ENCODE measurements at places on chromosomes 13 and 19.

DNA sequence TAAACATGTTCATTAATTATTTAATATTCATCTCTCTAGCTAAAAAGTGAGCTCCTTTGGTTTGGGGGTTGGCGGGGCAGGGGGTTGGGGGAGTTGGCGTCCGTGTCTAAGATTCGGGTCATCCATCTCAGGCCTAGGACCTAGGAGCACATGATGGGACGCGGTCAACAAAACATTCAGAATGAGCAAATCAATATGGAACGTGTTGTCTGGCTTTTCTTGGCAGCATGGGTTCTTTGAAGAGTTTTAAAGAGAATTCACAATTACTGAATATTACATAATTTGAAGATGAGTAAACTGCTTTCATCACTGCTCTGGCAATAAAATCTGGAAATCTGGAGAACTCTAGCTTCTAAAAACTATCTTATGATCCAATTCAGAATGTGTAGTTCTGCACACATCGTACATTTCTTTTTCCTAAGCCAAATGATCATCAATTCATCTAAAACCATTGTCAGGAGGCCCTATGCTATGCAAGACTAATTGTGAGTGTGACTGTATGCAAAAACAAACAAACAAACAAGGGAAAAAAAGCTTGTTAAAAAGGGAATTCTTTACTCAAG, 5.4 kb upstream of the ARGLU1 start:
- no peak for DNase-seq

GRCh38 chr13:53254500-53254899, 225.9 kb downstream of the OLFM4 start:
- DNase-seq: no peak

- no peak for DNase-seq
Observed at GRCh38 chr13:113581871-113582270, 2.7 kb upstream of the TFDP1 start.

GRCh38 chr13:99230991-99231390, 27.2 kb downstream of the GPR18 start:
- no peak for DNase-seq

GRCh38 chr13:72523049-72523448, 204.4 kb downstream of the MZT1 start:
- no peak for DNase-seq

DNA sequence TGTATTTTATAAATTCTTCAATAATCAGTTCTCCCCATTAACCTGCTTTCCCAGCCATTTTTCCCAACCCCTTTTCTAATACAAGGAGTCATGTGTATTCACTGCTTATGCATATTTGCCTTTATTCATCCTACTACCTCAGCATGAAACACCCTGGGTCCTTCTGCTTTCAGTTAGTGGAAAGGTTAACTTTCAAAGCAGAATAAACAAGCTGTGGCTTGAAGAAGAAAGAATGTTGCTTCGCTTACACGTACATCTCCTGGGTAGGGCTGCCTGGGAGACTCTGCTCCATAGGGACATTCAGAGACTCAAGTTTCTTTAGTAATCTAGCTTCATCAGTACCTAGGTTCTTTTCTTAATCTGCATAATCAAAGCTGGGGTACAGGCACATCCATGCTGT, 567.8 kb upstream of the SLC10A2 start:
- DNase-seq: no peak

DNA sequence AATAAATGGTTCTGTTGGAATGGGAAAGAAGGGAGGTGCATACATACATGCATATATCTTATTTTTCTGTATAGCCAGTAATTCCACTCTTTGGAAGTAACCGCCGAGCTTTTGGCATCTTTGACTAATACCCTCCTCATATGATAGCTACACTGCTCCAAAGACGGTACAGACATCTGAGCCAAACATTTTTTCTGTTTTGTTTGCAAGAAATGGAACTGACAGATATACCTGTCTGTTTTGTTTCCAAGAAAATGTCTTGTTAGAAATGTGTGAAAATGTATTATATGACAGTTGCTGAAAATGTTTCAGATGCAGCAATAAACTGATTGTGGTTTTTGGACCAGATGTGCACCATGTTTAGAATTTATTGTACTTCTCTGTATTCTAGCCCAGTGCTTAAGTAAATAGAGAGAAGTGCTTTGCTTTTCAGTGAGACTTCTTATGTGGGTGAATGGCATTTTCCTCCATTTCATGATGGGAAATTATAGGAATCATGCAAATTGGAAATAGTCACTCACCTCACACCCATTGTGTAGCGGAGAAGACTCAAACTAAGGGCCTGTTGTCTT, 396.9 kb downstream of the KCNRG start:
- no peak for DNase-seq

- DNase-seq: no peak
Observed at GRCh38 chr13:104414181-104414580, 1348.0 kb upstream of the SLC10A2 start.

DNA sequence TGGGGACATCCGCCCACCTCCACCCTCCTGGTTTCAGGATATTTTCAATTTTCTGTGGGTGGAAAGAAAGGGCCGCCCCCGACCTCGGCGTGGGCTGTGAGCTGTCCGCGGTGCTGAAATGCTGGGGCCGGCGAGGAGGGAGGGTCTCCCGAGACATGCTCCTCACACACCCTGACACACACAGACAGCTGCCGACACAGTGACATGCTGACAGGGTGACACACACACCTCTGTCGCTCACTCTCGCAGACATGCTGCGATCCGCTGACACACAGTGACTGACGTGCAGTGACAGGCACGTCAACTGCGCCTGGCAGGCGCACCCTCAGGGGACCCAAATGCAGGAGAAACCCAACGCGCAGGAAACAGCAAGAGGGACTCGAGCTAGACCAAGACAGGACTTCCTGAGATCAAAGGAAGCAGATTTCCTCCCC, 25.1 kb upstream of the MEIS3 start:
- no peak for DNase-seq

DNA sequence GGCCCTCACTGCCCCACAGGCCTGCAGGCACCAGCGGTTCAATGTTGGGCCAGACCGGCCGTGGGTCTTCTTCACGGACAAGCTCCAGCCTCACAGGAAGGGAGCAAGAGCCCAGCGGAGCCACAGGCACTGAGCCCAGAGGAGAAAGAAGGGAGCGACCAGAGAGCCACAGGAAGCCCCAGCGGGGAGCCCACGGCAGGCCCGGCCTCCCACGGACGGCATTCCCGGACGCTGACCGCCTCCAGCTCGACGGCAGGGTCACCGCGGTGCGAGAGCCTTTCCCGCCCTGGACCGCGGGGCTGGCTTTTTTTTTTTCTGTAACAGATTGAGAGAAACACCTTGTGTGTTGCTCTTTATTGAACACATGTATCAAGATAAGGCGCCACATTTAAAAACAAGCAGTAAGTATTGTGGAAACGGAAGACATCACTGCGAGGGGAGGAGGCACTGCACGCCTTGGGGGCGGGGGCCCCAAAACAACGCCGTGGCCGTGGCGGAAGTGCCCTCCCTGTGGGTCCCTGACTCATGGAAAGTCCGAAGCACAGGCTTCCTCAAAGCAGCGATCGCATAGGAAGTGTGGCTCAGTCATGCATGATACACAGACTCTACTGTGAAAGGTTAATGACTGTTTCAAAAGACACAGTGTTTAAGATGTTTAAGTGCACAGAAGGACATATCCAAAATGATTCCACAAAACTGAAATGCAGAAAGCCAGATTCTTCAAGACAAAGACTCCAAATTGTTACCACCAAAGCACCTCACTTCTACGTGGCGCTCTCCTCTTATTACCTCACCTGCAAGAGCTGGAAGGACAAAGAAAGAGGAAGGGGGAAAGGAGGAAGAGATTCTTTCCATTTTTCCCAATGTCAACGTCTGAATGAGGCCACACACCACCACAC, 3.5 kb downstream of the RASA3 start:
- no peak for DNase-seq

GRCh38 chr19:16457195-16457953, 14.4 kb downstream of the EPS15L1 start:
- no peak for DNase-seq

DNA sequence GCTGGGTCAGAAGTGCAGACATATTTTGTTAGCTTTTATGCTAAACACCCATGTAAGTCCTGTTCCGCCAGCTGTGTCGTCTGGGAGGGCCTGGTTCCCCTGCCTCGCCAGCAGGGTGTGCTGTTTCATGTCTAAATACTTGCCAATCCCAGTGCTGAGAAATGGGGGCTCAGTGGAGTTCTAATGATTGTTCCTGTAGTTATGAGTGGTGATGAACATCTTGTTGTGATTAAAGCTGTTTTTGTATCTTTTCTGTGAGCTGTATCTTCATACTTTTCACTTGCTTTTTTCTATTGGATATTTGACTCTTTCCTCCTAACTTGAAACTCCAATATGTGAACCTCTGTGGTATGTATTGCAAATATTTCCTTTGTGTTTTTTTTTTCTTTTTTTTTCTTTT, 32.7 kb downstream of the KDM4B start:
- no peak for DNase-seq

DNA sequence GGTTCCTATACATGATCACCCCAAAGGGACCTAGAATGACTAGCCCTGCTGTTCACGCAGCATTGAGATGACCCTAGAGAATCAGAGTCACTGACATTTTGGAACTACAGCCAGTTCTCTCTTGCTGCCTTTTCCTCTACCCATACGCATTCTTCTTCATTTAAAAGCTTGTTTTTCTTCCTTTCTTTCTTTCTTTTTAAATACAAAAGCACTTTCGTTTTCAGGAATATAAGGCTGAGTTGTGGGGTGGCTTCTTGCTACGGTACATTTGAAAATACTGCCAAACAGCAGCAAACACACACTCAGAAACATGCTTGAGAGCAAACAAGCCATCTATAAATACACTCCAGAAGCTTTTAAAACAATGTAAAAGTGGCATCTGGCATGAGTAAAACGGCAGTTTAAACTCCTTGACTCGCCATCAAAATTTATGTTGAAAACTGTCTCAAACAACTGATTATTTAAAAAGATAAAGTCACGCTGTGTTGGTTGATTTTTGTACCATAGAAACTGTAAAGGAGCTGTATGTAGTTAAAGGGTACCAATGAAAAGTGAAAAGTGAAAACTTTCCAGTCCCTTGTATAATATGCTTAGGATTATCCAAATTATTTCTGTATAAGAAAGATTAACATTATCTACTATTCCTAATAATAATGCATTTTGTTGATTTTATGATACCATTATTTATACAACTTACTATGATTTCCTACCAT, 95.6 kb downstream of the PCDH9 start:
- DNase-seq: no peak

DNA sequence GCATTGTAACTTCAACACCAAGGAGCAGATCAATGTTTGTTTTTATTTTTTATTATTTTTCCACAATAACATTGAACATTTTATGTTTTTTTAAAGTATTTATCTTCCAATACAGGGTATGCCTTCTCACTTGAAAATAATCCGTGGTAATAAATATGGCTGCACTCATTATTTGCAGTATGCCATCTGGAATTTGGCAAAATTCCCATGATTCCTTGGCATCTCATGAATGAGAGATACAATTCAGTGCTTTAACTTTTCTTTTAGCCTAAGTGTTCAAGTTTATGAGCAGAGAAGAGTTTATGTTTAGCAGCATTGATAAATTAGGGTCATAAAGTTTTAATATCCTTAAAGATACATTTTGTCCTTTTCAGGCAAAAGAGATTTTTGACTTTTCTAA, 1109.6 kb upstream of the ATXN8OS start:
- no peak for DNase-seq

- DNase-seq: no peak
Observed at GRCh38 chr13:92873029-92873428, 353.6 kb upstream of the GPC6 start.

GRCh38 chr19:15836330-15837220, 21.1 kb upstream of the OR10H1 start:
- DNase-seq: no peak

GRCh38 chr19:16258440-16258903, 60.8 kb downstream of the AP1M1 start:
- no peak for DNase-seq

DNA sequence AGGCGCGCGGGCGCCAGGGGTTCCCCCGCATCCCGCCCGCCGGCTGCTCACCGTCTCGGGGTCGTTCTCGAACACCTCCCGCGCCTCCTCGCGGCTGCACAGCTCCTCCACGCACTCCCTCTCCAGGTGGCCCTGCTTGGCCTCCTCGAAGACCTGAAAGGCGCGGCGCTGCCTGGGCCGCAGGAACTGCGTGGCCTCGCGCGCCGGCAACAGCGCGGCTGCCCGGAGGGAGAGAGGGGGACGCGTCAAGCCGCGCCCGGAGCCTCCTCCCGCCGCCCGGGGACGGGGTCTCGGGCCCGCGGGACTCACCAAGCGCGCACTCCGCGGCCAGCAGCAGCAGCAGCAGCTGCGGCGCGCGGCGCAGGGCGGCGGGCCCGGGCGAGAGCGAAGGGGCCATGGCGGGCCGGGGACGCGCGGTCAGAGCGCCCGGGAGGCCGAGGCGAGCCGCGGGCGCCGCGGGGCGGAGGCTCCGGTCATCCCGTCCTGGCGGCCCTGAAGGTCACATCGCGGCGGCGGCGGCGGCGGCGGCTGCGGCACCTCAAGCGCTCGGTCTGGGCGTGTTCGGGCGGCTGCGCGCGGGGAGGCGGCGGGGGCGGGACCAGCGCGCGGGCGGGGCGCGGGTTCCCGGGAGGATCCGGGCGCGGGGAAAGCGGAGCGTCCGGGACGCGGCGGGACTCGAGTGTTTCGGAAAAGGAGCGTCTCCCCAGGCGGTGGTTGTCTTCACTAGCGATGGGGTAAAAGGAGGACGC, at the start of gene GAS6:
Gene GAS6, minus strand, starts transcription at position 553 of the 749 bp plus-strand sequence. Its CDS starts 156 bp downstream, at position 397.
- no peak for DNase-seq

DNA sequence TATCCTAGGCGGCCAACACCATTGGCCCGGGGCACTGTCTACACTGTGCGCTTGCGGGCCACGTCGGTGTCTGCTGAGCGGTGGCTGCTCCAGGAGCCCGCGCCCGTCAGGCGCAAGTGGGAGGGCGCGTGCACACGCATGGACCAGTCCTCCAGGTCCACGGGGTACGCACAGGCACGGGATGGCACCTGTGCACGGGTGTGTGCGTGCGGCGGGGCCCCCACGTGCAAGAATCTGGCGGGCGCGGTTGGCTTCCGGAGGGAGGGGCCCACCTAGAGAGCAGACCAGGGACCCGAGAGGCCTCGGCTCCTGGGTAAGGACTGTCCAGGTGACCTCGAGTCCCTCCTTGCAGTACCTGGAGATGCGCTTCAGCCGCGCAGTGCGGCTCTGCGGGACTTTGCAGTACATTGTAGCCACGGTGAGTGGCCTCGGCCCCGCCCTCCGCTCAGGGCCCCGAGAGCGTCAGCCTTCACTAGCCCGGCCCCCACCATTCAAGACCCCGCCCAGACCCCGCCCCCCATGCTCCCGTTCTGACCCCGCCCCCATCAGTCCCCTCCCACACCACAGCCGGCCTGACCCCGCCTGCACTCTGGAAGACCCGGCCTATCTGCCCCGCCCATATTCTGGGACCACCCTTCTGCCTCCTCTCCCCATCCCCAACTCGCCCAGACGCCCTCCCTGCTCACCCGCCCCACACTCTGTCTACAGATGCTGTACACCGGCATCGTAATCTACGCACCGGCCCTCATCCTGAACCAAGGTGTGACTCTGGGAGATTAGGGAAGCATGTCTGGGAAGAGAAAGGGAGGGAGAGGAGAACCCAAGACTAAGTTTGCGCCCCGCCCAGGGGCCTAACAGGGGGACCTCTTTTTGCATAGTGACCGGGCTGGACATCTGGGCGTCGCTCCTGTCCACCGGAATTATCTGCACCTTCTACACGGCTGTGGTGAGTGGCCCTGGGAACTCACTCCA, 2.3 kb downstream of the SLC5A5 start:
- peak; percentile 23 for DNase-seq

GRCh38 chr19:39846678-39847486, 703 bp upstream of the FBL start:
- no peak for DNase-seq

Data from NCI-H510A treated with DMSO at 0.1 percent for 48 hours (cell line).